IMR-90 (cell line): ENCODE measurements at places on chromosomes 1 and 21.

DNA sequence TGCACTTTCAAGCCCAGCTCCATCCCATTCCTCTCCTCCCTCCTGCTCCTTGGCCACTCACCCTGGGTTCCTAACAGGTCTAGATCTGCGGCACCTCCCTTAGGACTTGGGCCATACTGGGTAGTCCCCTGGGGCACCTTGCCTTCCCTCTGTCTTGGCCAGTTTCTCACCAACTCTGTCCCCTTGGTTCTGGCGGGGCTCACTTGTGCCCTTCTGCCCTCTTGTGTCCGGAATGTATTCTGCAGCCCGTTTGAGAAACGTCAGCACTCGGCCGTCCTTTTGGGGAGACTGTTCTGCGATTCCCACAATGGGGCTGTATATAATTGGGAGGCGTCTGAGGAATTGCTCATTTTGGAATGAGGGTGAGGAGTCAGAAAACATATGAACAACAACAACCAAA is 162.4 kb downstream of the ZSCAN20 start:
- H3K27me3 ChIP-seq, result no peaks in the 10 kb centered on the region
- no peaks in the 10 kb centered on the region for H3K4me1 ChIP-seq
- no peak overlapping the region for H3K27ac ChIP-seq
- peak; percentile 7 for DNase-seq
- no peaks in the 10 kb centered on the region for H3K36me3 ChIP-seq

DNA sequence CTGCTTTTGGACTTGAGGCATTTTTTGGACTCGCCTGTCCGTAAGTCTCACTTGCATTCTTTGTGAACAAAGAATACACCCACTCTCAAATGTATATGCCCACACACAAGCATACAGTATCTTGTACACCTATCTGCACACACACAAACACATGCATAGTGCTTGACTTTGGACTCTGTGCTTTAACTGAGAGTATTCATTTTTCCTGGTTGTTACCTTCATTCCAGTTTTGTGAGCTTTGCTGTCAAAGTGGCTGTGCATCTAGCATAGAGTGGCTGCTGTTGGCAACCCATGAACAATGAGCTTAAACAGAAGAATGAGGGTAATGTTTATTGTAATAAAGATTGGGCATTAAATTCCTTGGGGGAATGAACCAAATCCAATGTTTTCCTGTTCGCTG is 199.0 kb downstream of the PDE4B start:
- H3K4me1 ChIP-seq, result no peaks in the 10 kb centered on the region
- no peaks in the 10 kb centered on the region for H3K27me3 ChIP-seq
- H3K27ac ChIP-seq, result no peak overlapping the region
- DNase-seq, result no peak

DNA sequence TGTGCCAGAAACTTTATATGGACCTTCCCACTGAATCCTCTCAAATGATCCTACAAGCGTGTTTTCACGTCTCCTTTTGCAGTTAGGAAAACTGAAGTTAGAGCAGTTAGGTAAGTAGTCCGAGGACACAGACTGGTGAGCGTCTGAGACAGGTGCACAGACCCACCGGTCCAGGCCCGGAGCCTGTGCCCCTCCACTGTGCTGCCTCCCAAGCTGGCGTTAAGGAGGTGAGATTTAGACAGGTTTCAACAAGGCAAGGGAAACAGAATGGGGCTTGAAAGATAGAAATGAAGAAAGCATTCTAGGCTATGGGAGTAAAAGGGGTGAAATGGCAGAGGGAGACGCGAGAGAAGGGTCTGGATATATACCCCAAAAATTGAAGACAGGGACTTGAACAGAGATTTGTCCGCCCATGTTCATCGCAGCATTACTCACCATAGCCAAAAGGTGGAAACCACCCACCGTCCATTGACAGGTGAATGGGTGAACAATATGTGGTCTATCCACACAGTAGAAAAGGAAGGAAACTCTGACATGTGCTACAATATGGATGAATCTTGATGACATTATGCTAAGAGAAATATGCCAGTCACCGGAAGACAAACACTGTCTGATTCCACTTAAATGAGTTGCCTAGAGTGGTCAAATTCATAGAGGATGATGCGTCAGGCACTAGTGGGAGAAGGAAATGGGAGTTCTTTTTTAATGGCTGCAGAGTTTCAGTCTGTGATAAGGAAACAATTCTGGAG is 15.7 kb upstream of the PKP1 start:
- H3K4me1 ChIP-seq, result peaks cover 12% of the 10 kb centered on the region
- no peaks in the 10 kb centered on the region for H3K36me3 ChIP-seq
- H3K27ac ChIP-seq, result no peak overlapping the region; the same call in 1 of the 2 replicates
- H3K27me3 ChIP-seq, result no peaks in the 10 kb centered on the region; the same call in 1 of the 2 replicates
- DNase-seq, result peak; percentile 85

DNA sequence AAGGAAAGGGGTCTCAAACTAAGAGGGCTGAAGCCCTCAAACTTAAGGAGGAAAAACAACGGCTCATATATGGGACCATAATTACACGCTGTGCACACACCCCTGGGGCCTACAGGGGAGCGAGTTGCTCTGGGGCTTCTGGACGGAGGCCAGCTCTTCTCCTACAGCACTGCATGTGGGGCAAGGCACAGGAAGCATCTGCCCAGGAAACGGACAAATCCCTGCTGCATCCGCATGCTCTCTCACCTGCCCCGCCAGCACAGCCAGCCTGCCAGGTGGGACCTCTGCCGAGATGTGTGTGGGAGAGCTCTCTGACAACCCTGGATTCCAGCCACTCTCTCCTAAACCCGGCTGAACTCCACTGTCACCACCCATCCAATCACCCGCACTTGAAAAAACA is 54.1 kb downstream of the MRPL37 start:
- no peaks in the 10 kb centered on the region for H3K27me3 ChIP-seq
- H3K36me3 ChIP-seq, result peaks cover 15% of the 10 kb centered on the region; the same call in 1 of the 2 replicates
- peak overlapping the region; percentile 25 for H3K27ac ChIP-seq
- no peak overlapping the region for H3K4me3 ChIP-seq
- DNase-seq, result peak; percentile 31

GRCh38 chr1:9004700-9005394 is 21.4 kb downstream of the SLC2A7 start:
- no peak overlapping the region for H3K27ac ChIP-seq
- no peaks in the 10 kb centered on the region; the same call in 1 of the 2 replicates for H3K4me1 ChIP-seq
- DNase-seq, result peak; percentile 87

DNA sequence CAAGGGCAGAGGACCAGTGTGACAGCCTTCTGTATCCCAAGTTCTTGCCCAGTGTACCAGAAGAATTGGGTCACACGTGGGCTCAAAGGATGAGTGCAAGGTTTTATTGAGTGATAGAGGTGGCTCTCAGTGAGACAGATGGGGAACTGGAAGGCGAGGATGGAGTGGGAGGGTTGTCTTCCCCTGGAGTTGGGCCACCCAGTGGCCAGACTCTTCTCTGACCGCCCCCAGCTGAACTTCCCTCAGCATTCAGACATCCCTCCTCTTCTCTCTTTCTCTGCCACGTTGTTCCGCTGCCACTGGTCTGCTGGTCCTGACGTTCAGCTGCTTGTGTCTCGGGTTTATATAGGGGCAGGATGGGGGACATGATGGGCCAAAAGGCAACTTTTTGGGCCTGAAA is 150.1 kb upstream of the IVNS1ABP start:
- 0 out of 2 replicates have a peak, but pooled peaks cover 2% of the 10 kb centered on the region for H3K4me1 ChIP-seq
- DNase-seq, result no peak
- H3K27ac ChIP-seq, result no peak overlapping the region
- H3K27me3 ChIP-seq, result peaks cover 7% of the 10 kb centered on the region; the same call in 1 of the 2 replicates
- H3K36me3 ChIP-seq, result no peaks in the 10 kb centered on the region
